ENCODE measurements at places on chromosomes 6 and 20.

DNA sequence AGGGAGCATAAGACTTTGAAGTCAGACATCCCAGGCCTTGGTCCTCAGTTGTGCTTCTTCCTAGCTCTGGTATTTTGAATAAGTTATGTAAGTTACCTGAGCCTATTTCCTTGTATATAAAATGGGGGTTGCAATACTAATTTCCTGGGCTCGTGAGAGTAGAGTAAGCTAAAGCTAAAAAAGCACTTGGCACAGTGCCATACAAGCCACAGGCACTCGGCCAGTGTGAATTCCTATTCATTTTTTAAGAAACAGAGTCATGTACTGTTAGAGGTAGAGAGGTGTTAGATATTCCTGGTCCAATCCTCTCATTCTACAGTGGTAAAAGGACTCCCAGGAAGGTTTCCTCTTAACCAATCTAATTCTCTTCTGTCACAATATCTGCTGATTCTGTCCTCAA, 79.6 kb upstream of the EPB41L1 start:
- no peak for DNase-seq

DNA sequence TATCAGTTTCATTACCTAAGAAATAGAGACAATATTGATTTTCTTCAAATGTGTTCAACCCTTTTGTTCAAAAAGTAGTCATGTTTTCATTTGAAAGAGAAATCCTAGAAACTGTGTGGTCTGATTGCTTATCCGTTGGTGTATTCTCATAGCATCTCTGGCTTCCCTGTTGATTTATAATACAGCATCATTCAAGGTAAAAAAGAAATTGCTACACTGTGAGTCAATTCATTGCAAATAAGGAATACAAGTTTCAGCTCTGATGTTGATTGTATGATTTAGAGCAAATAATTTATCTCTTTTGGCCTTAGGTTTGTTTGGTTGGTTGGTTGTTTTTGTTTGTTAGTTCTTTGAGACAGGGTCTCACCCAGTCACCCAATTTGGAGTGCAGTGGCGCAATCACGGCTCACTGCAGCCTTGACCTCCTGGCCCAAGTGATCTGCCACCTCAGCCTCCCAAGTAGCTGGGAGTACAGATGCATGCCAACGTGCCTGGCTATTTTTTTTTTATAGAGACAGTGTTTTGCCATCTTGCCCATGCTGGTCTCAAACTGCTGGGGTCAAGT, 185.5 kb upstream of the TNFAIP3 start:
- no peak for DNase-seq

DNA sequence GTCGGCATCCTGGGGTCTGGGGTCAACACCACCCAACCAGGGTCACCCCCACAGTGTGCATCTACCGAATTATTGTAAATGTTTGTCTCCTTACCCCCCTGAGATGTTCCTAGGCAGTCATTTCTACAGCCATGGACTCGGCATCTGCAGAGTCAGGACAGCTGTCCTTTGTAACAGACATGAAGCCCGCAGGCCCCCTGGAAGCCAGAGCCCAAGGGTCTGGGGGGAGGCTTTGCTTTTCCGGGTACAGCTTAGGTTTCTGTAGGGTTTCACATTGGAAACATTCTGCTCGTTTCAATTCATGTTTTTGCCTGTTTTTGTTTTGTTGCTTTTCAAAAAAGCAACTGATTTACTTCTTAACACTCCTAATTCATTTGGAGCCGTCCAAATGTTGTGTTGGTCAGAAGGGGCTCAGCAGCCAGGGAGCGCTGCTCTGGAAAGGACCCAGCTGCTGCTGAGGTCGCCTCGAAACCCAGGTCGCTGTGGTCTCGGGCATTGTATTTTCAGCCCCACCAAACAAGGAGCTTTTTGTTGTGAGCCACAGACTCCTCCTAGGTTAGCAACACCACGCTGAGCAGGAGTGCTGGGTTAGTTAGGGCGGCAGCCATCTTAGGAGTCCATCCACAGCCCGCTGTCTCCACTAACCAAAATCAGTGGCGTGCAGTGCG, 160.4 kb downstream of the TMEM242 start:
- DNase-seq: no peak

DNA sequence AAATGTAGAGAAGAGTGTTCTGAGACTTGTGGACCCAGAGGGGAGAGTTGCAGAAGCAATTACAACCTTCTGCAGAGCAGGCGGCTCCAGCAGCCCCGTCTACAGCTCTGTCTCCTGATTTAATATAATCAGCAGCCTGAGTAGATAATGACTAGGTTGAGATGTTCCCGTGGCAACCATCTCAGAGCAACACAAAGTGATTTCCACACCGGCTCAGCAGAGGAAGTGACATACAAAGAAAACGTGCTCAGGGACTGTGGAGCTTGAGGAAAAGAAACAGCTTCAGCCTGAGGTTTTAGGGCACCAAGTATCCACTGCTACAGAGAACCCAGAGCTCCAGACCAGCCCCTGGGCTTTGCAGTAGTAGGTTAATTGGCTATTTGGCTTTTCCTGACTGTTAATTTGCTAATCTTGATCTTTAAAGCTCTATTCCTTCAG, 136.4 kb downstream of the MTFR2 start:
- DNase-seq: no peak

Measured in stimulated activated CD4-positive, alpha-beta T cell treated with anti-CD3 and anti-CD28 coated beads, TNF-alpha, amount 100 ng/mL, for 24 hours (primary cell).